ENCODE measurements at places on chromosomes 1 and 21. TPM values are rescaled to one million over a fixed set of nuclear protein-coding genes. Genes with fewer than 3 reads are reported as not detected.

The INAVA gene
- not detected for total RNA-seq

The EXO1 gene
- 26.9 TPM for total RNA-seq

The TNFRSF9 gene
- 0.13 TPM for total RNA-seq

The GPR153 gene
- 1.1 TPM for total RNA-seq

The FCRL1 gene
- not detected for total RNA-seq

The RGS13 gene
- not detected for total RNA-seq

The SPRR3 gene
- not detected for total RNA-seq

The CDA gene
- 2.0 TPM for total RNA-seq

The CACHD1 gene
- total RNA-seq: 5.7 TPM

The RHEX gene
- not detected for total RNA-seq

Measured in thoracic aorta endothelial cell (primary cell).